ENCODE measurements at places on chromosomes 11 and 22.

DNA sequence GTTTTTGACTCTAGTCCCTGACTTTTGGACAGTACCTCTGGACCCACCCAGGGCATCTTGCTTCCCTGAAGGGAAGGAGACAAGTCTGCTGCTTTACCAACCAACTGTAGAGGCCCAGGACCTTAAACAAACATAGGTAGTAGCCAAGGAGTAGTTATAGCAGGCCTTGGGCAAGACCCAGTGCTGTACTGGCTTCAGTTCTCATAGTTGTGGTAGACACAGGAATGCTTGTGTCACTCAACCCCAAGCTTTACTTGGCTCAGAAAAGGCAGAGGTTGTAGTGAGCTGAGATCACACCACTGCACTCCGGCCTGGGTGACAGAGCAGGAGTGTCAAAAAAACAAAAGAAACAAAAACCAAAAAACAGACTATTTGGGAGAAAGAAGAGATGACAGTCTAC is 21.3 kb upstream of the OR52M1 start:
- DNase-seq, result no peak

DNA sequence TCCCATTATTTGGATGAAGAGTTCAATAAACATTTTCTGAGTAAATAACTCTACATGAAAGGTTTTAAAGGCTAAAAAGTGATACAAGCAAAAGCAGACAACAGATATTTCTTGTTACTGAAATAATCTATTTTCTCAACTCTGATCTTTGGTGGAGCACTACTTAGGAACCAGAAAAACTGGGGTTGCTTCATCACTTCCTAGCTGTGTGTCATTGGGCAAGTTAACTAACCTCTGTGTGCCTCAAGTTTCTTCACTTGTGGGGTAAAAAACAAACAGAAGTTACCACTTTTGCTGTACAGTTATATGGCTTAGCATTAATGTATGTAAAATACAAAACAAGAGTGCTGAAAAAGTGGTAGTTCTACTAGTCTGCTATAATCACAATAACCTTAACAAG is 5.6 kb downstream of the MAPK1 start:
- no peak for DNase-seq

DNA sequence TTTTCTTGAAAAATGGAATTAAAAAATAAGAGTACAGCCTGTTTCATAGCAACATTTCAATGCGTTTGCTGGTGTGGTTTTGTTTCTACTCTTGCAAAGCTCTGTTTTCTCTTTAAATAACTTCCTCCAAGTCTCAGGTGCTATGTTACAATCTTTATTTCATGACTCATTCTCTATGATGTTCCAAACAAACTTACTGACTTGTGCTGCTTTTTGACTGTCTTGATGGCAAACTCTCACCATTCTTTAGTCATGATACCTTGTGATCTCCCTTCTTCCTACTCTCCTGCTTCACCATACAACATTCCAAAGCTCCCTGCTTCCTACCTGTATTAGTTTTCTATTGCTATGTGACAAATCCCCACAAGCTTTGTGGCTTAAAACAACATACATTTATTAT is 166.1 kb downstream of the C11orf91 start:
- DNase-seq, result no peak

DNA sequence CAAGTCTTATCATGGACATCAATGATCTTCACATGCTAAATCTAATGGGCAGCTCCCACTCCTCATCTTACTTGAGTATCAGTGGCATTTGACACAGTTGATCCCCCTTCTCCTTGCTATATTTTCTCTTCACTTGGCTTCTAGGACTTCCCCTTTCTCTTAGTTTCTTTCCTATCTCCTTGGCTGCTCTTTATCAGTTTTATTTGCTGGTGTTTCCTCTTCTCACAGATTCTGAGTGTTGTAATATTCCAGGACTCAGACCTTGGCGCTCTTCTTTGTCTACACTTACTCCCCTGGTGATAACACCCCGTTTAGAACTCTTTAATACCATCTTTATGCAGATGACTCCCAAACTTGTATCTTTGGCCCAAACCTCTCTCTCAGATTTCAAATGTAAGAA is 33.9 kb upstream of the RASSF10 start:
- DNase-seq, result no peak

GRCh38 chr11:103963648-103964047 is 72.8 kb upstream of the DDI1 start:
- DNase-seq, result no peak

GRCh38 chr22:48738204-48738980 is 1089.3 kb downstream of the BRD1 start:
- no peak for DNase-seq

DNA sequence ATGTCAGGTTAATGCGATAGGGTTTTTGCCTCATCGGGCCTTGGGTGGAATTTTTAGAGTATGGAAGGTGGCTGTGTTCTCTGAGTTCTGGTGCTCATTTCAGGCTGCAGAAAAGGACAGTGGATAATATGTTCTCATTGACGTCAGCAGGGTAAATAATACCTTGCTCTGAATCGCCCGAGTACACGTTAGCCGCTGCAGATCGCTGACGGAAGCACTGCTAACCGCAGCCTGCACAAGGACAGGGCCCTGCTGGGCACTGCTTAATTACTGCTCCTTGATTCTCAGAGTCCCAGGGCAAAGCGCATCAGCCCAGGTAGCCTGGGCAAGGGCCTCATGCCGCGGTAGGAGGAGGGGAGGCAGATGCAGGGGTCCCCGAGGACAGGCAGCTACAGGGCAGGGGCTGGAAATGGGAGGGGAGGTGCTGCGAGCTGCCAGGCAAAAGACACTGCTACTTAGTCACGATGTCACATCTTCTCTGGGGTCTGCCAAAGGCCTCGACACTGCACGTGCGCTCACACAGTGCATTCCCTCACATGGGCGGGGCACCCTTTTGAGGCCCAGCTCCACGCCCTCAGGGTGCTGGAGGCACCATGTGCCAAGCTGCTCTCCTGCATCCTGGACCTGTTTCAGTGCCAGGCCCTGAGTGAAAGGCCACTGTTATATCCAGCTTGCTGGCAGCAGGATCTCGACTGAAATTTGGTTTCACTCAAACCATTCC is 35.2 kb downstream of the PPP2R1B start:
- no peak for DNase-seq

GRCh38 chr11:99019696-99020095 is 1.1 kb upstream of the CNTN5 start:
- no peak for DNase-seq

DNA sequence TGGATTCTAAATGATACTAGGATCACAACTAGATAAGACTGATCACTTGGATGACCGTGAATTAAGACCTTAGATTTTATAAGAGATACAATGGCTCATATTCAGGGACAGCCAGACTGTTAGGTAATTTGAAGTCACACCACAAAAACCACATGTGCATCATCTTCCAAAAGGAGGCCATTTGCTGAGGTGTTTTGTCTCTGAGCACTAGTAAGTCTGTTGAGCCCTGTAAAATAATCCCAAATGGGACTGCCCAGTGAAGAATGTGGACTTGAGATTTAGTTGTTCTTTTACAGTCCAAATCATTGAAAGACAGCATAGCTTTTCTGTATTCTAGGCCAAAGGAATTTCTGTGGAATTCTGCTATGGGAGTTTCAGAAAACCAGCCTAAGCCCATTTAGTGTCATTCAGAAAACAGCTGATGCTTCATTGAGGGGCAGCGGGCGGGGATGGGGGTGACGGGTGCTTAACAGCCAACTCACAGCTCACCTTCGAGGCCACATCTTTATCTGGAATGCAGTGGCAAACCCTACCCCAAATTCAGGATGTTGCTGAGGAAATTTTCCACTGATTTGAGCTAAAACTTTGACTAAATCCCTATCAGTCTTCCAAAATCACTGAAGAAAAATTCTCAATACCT is 80.1 kb upstream of the BIRC3 start:
- DNase-seq, result no peak
